Hematopoietic multipotent progenitor cell treated with erythropoietin and hydrocortisone succinate and interleukin-3 and kit ligand, for 15 days (in vitro differentiated cells): ENCODE measurements at places on chromosomes 2 and 18.
A peak's percentile ranks its signal among the peaks of the same experiment; 100 is the strongest.

DNA sequence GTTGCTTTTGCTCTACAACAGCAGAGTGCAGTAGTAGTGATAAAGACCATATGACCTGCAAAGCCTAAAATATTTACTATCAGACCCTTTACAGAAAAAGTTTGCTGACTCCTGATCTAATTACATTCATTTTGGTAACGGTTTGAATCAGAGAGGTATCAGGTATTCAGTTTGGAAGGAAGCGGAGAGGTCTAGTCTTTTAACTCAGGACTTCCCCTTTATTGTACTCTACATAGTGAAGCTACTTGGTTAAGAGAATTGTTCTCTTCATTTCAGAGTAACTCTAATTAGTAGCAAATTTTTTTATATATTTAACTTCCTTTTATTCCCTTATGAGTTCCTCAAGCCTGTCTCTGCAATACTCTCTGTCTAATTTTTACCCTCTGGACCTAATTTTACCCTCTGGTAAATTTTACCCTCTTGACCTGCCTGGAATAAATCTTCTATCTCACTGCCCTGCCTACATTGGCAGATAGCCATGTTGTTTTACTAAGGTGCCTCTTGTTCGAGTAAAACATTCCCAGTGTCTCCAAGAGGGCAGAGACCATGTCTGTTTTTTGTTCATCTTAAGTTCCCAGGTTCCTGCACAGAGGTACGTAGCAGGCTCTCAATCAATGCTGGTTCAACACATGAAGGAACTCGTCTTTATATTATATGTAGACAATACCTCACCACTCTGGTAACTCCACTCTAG, 170.6 kb downstream of the DNAH6 start:
- no peak for DNase-seq

DNA sequence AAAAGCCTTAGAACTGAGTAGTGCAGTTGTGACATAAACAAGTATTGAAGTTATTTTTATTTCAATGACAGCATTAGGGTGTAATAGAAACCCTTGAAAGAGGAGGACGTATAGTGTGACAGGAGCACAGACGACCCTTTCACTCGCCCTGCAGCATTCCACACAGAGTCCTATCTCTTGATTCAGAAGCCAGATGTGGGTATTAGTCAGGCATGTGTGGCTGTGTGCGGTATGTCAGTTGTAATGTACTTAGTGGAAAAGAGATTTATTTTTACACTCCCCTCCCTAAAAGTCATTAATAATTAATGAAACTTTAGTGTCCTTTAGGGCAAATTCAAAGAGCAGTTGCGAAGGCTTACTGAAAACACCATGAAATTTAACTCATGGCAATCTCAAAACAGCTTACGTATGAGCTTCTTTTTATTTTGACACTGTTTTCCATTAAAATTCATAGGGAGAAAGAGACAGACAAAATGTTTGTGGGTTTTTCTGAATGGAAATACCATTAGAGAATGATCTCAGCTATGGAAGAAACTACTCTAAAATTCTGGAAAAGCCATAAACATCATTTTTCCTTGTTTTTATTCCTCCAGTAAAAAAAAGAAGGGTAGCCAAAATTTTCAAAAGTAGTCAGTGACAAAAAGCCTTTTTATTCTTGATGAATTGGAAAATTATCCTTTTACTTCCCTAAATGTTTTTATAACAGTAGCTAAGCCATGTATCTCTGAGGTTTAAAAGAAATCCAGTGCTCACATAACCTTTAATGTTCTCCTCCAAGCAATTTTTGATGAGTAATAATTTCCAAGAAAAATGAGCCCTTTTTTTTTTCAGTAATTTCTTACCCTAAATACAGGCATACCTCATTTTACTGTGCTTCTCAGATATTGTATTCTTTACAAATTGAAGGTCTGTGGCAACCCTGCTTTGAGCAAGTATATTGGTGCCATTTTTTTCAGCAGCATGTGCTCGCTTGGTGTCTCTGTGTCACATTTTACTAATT, 84.0 kb upstream of the DSEL start:
- no peak for DNase-seq

DNA sequence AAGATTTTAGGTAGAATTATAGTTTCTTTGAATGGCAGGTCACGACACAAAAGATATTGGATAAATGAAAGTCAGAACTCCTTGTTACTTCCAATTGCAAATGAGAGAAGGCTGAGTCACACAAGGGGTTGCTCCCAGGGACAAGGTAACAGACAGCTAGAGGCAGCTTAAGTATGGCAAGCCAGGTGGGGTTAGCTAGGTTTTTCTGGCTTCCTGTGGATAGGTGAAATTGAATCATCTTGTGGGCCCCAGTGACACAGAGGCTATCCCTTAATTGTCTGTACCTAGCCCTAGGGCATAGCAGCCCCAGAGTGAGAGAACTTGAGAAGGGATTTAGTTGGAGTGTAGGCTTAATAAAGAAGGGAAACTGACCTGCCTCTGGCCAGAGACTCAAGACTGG, 407.7 kb upstream of the SLC8A1 start:
- DNase-seq = no peak

GRCh38 chr2:43467891-43468290, 127.9 kb downstream of the THADA start:
- no peak for DNase-seq

GRCh38 chr2:131557558-131558321, 30.1 kb downstream of the CCDC74A start:
- DNase-seq = no peak

GRCh38 chr2:200084036-200084435, 128.7 kb downstream of the MAIP1 start:
- no peak for DNase-seq

GRCh38 chr2:215269397-215270117, 42.3 kb upstream of the ATIC start:
- DNase-seq = peak; percentile 72

GRCh38 chr2:236054125-236054524, 114.1 kb downstream of the GBX2 start:
- no peak for DNase-seq

DNA sequence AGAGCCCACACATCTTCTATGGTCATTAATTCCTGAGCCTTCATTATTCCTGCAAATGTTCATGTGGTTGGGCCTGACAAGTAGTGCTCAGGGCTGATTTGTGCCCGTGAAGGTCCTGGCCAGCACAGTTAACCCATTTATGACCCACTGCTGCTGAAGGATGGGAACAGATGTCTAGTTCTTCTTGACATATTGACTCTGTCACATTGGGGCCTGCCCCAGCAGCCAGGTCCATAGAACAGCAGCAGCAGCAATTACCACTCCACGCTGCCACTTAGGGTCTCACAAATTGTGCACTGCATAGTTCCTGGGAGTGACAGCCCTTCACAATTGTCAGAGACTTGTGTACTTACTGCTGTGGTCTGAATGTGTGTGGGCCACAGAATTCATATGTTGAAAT, 442.3 kb upstream of the RGPD4 start:
- no peak for DNase-seq
